ENCODE measurements at places on chromosomes 13 and 19. TPM values are rescaled to one million over a fixed set of nuclear protein-coding genes. Genes with fewer than 3 reads are reported as not detected.

ZNF665 gene
- total RNA-seq = 1.8 TPM

F7 gene
- not detected for total RNA-seq

NAPSA gene
- total RNA-seq = 1.2 TPM

- H3K27me3 ChIP-seq = no peaks in the 10 kb centered on the region
- H3K4me3 ChIP-seq = no peak overlapping the region
- DNase-seq = no peak
- H3K4me1 ChIP-seq = peaks cover 57% of the 10 kb centered on the region
- H3K36me3 ChIP-seq = peaks cover 100% of the 10 kb centered on the region
These were observed 7.2 kb downstream of the GPX4 start for GRCh38 chr19:1110809-1111640.

GRCh38 chr13:50441130-50441529 is 402.4 kb downstream of the DLEU7 start:
- no peak for DNase-seq
- no peaks in the 10 kb centered on the region for H3K4me1 ChIP-seq
- no peaks in the 10 kb centered on the region for H3K36me3 ChIP-seq
- H3K4me3 ChIP-seq = no peak overlapping the region
- H3K27ac ChIP-seq = no peak overlapping the region

- H3K36me3 ChIP-seq = no peaks in the 10 kb centered on the region
- no peak overlapping the region for H3K4me3 ChIP-seq
- H3K27ac ChIP-seq = no peak overlapping the region
- no peak for DNase-seq
- H3K4me1 ChIP-seq = no peaks in the 10 kb centered on the region
These were observed 44.3 kb upstream of the ENOX1 start for GRCh38 chr13:43831088-43831487.

- peak; percentile 34 for DNase-seq
- no peaks in the 10 kb centered on the region for H3K36me3 ChIP-seq
- no peaks in the 10 kb centered on the region for H3K27me3 ChIP-seq
- no peak overlapping the region for H3K4me3 ChIP-seq
- H3K27ac ChIP-seq = no peak overlapping the region
These were observed 23.2 kb upstream of the CYP2A13 start for GRCh38 chr19:41064974-41065569.

DNA sequence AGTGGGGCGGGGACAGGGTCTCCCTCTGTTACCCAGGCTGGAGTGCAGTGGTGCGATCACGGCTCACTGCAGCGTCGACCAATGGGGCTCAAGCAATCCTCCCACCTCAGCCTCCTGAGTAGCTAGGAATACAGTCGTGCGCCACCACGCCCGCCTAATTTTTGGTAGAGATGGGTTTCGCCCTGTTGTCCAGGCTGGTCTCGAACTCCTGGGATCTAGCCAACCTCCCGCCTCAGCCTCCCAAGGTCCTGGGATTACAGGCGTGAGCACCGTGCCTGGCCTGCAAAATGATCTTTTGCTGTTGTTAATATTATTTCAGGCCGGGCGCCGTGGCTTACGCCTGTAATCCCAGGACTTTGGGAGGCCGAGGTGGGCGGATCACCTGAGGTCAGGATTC is 621 bp upstream of the TGDS start:
- H3K36me3 ChIP-seq = no peaks in the 10 kb centered on the region
- no peak for DNase-seq
- peak overlapping the region; percentile 88 for H3K27ac ChIP-seq
- H3K27me3 ChIP-seq = no peaks in the 10 kb centered on the region
- H3K4me3 ChIP-seq = peak overlapping the region; percentile 86
- peaks cover 22% of the 10 kb centered on the region for H3K4me1 ChIP-seq

DNA sequence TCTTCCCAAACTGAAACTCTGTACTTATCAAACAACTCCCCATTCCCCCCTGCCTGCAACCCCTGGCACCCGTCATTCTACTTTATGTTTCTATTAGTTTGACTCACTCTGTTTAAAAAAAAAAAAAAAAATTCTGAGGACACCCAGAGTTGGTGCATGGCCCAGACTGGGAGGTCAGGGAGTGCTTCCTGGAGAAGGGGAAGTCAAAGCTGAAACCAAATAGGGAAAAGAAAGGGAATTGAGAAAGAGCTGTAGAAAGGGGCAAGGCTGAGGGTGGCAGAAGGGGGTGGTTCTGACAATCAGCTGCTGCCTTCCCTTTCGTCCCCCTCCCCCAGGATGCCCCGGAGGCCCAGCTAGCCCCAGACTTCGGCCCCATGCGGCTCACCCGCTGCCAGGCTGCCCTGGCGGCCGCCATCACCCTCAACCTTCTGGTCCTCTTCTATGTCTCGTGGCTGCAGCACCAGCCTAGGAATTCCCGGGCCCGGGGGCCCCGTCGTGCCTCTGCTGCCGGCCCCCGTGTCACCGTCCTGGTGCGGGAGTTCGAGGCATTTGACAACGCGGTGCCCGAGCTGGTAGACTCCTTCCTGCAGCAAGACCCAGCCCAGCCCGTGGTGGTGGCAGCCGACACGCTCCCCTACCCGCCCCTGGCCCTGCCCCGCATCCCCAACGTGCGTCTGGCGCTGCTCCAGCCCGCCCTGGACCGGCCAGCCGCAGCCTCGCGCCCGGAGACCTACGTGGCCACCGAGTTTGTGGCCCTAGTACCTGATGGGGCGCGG is 9.0 kb upstream of the STRN4 start:
- H3K27me3 ChIP-seq = no peaks in the 10 kb centered on the region
- peaks cover 34% of the 10 kb centered on the region for H3K36me3 ChIP-seq
- H3K4me1 ChIP-seq = no peaks in the 10 kb centered on the region
- no peak overlapping the region for H3K27ac ChIP-seq
- no peak for DNase-seq
- no peak overlapping the region for H3K4me3 ChIP-seq

DNA sequence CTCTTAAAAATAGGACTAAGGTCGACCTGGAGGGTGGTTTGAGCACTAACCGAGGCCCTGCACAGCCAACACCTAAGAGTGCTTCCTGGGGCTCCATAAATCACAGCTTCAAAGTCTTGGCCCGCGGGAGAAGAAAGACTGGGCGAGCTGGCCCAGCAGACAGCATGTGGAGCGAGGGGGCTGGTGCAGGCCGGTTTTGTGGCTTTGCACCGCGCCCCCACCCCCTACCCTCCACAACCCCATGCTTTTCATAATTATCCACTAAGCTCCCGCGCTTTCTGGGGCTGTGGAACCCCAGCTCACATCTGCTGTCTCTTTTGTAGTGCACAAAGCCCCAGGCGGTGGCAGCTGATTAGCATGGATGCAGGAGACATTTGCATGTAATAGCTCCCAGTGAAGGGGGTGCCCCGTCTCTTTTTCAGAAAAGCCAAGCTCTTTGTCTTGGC is 17.1 kb downstream of the CARM1 start:
- H3K4me1 ChIP-seq = peaks cover 18% of the 10 kb centered on the region
- H3K27ac ChIP-seq = no peak overlapping the region
- DNase-seq = no peak
- no peaks in the 10 kb centered on the region for H3K27me3 ChIP-seq
- no peak overlapping the region for H3K4me3 ChIP-seq
